Large intestine (tissue), 12 donors: ENCODE measurements at places on chromosomes 2 and 18. TPM values are rescaled to one million over a fixed set of nuclear protein-coding genes. Genes with fewer than 3 reads are reported as not detected.

DNA sequence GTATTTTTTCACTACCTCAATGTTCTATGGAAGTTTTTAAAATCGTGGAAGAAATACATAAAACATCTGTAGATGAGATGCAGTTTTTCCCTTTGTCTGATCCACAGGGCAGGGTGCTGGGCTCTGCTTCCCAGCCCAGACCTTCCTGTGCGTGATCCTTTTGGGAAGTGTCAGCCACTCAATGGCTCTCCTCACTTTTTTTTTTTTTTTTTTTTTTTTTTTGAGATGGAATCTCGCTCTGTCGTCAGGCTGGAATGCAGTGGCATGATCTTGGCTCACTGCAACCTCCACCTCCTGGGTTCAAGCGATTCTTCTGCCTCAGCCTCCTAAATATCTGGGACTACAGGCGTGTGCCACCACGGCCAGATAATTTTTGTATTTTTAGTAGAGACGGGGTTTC lies 32.8 kb downstream of the SOWAHC start:
- DNase-seq, result no peak

- peak; percentile 16 for DNase-seq
These were observed 1.7 kb downstream of the STAM2 start for GRCh38 chr2:152173831-152174230.

GRCh38 chr2:36453652-36454051 lies 98.1 kb downstream of the CRIM1 start:
- DNase-seq, result no peak

GRCh38 chr2:122075381-122075780 lies 319.9 kb downstream of the TSN start:
- no peak for DNase-seq

DNA sequence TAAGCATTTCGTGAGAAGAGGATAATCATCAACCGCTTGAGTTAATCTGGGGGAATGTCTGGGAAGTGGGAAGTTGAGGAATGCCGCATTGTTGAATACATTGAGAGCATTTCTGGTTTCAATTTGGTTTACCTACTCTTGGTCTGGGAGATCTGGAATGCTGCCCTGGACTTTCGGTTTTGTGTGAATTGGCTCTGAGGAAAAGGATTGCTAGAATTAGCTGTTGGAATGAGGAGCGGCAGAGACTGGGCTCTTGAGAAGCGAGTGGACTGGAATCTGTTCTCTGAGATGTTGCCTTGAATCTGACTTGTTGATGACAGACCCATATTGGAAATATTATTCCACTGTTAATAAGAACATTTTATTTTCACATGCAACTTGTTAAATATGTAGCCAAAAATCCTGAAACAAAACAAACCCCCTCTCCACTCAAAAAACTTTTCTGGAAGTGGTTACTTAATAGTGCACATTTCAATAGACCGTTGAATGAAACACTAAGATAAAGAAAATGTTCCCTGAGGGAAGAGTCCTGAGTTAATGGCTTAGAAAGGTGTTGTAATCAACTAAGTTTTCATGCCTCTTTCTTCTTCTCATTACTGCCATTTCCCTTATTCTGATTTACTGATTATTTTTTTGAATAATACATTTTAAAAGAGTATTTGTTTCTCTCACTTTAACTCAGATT lies 50.8 kb downstream of the PTPRM start:
- no peak for DNase-seq

GRCh38 chr2:88233216-88233615 lies 63.1 kb downstream of the THNSL2 start:
- no peak for DNase-seq

DNA sequence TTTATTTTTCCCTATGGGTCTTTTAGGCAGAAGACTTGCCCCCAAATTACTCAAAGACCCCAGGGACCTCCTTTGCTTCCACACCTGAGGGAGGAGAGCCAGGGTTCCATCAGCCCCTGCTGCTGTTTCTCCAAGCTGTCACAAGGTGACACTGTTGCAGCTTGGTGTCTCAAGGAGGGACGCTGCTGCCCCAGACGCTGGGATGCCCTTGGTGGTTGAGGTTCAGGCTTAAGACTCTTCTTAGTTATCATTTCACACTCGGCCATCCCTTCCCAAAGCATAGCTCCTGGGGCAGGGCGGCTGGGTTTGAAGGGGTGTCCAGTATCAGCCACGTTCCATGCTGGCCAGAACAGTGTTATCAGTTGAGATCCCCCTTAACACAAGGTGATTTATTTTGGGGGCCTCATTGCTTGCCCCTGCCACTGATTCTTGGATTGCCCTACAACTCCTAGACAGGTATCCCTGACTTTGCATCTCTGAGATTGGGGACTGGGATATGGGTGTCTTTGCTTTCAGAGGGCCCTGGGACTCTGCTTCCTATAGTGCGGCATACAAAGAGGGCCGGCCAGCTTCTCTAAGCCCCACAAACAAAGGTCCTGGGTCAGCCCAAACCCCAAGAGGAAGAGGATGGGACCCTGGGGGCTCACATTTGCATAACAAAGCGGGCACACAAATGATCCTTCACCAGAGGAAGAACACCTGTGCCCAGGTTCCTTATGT lies 22.7 kb downstream of the GPR55 start:
- DNase-seq, result peak; percentile 51

Gene ACMSD
- 0.34 TPM for polyA plus RNA-seq

Gene RPIA
- polyA plus RNA-seq, result 28.3 TPM
